ENCODE measurements at places on chromosomes 2 and 18.
A peak's percentile ranks its signal among the peaks of the same experiment; 100 is the strongest.

- DNase-seq = no peak
These were observed 1287.5 kb upstream of the NXPH2 start for GRCh38 chr2:140067661-140068060.

- DNase-seq = peak; percentile 88
These were observed at the start of gene SLC66A2 for GRCh38 chr18:79951545-79952455. SLC66A2 (minus strand) TSS chr18:79951653; CDS start chr18:79950926, 727 bp downstream.

DNA sequence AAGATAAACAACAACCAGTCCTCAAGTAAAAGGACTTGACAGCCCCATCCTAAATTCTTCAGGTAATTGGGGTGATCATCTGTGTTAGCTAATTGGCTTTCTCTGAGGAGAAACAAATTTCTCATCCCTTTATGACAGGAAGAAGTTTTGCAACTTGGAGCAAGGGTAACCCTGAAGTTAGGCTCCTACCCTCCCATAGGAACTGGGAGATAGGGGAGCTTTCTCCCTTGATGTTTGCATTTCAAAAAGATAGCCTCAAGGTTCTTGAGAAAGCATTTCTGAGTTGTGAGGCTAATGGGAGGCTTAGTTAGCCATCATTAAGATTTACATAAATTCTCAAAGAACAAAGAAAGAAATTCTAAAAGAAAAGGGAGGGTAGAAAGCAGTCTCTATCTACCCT, 95.4 kb downstream of the MAP2 start:
- no peak for DNase-seq

- DNase-seq = no peak
These were observed 104.3 kb upstream of the ID2 start for GRCh38 chr2:8577573-8577972.

DNA sequence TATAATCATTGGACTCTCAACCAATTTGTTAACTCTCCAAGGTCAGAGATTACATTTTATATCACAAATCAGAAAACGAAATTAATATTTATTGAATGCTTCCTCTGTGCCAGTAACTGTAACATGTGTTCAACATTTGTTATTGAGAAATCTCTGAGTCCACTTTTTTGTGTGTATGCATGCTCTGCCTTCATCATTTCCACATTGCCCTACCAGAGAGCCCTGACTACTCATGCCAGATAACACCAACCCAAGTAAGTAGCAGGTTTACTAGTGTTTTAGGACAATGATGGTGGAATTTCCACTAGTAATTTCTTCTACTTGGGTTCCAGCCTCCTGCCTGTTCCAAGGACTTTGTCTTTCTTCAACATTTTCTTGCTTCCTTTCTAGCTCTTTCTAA, 14.2 kb upstream of the FAP start:
- DNase-seq = no peak

- no peak for DNase-seq
These were observed 136.9 kb upstream of the GATA6 start for GRCh38 chr18:22032392-22032961.

Data from stimulated activated naive CD4-positive, alpha-beta T cell treated with Interleukin-2 at 50 U/mL for 16 hours (primary cell).